NCI-H446 (cell line): ENCODE measurements at places on chromosomes 1 and 21.

GRCh38 chr1:9004700-9005394 lies 21.4 kb downstream of the SLC2A7 start:
- peak; percentile 63 for DNase-seq

DNA sequence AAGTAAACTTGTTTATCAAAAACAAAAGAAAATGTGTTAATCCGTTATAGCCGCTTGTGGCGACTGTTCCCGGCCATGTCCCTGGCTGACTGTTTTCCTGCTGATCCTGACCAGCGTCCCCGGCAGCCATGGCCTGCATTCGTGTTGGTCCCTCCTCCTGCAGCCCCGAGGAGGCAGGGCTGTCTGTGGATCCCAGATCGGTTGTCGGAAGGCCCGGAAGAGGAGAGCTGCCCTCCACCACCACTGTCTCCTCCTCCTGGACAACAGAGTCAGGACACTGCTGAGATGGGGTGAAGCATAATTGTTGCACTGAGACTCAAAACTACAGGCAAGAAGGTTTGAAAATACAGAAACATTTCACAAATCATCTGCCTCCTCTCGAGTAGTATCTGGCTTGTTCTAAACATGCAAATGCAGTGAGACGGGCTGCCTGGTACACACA lies 3.6 kb upstream of the MXRA8 start:
- no peak for DNase-seq

- no peak for DNase-seq
Observed at GRCh38 chr1:9356021-9356420, 63.3 kb downstream of the SPSB1 start.

DNA sequence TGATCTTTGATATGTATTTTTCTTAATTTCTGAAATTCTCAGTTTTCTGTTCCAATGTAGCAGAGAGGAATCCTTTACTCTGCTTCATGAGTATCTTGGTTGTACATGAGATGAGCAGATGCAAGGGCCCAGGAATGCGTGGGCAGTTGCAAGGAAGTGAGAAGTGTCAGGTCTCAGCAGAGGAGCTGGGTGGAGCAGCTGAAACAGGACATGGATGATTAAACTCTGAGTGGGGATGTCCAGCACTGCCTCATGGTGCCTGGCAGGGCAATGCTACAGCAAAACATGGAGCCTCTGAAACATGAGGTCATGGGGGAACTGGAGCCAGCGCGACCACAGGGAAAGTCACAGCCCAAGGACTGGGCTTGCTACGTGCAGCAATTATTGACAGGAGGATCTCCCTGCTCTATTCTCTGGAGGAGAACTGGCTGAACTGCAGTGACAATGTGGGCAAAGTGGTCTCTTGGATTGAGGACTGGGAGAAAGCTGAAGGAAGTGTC lies 48.4 kb downstream of the COLGALT2 start:
- no peak for DNase-seq

DNA sequence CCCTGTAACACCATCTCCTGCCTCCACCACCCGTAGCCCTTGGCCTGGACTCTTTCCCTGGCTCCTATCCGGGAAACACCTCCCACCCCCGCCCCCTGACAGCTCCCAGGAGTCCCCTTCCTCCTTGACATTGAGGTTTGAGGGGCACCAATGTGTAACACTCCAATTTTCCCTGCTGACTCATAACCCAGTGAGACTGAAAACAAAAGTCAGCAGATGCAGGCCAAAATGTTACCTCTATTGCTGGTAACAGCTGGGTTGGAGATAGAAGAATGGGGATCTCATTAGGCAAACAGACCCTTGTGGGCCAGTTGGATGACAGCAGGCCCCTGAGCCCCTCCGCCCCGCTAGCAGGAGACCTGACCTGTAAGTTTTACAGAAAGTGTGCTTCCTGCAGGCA lies 237.2 kb downstream of the KAZN start:
- DNase-seq: no peak
